ENCODE measurements at places on chromosomes 11 and 22. TPM values are rescaled to one million over a fixed set of nuclear protein-coding genes. Genes with fewer than 3 reads are reported as not detected.

Gene SAA1
- not detected for total RNA-seq

- DNase-seq: no peak
These were observed 7.0 kb downstream of the RASSF7 start for GRCh38 chr11:567629-568292.

DNA sequence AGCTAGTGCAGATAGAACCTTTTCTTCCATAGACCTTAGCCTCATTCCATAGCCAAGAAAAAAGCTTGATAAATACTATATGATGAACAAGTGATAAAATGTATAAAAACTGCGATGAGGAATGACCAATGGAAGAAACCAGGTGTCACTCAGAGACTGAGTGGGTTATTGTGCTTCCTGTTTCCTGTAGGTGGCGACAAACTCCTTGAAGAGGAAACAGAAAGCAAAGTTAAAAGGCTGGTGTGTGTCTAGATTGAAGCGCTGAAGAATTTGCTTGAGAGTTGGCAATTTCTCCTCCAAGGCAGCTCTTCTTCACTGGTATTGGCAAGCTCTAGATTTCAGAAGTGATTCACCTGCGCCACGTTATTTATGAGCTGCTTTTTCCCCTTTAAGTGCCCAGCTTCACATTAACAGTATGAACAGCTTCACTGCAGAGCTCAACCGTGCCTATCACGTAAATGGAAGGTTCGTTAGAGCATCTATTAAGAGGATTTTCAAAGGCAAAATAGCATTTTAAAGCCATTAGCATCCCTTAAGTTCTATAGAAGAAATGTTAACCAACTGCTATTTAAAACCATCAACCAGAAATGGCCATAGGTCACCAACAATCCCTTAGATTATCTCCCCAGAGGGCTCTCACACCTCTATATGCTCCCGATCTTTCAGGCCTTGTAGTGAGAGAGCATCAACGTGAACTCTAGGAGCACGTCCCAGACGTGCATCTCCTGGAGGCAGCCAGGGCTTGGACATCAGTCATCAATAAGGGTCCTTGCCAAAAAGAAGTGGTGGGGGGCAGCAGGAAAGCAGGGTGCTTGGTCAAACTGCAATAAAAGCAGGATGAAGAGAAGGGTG lies 179.4 kb downstream of the CADM1 start:
- no peak for DNase-seq

GRCh38 chr11:119807841-119808240 lies 78.8 kb upstream of the NECTIN1 start:
- no peak for DNase-seq

- no peak for DNase-seq
These were observed 345.5 kb upstream of the CTSC start for GRCh38 chr11:88683024-88683423.

- no peak for DNase-seq
These were observed 79.5 kb downstream of the UBASH3B start for GRCh38 chr11:122734848-122735496.

DNA sequence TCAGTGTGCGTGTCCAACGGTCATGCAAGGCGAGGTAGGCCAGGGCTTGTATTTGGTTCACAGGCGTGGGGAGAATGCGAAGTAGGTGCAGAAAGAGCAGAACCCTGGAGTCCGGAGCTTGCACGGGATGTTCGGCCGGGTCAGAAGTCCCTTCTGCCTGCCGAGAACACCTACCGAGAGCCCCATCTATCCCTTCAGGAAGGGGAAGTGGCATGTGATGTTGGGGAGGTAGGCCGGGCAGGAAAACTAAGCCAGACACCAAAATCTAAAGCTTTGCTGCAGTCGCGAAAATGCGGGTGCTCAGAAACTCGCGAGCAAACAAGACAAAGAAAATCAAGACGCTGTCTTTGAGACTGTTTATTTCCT lies 435 bp upstream of the TAF6L start:
- peak; percentile 22 for DNase-seq

Gene TRIM22
- total RNA-seq: 43.2 TPM

Gene ANO5
- 22.3 TPM for total RNA-seq

DNA sequence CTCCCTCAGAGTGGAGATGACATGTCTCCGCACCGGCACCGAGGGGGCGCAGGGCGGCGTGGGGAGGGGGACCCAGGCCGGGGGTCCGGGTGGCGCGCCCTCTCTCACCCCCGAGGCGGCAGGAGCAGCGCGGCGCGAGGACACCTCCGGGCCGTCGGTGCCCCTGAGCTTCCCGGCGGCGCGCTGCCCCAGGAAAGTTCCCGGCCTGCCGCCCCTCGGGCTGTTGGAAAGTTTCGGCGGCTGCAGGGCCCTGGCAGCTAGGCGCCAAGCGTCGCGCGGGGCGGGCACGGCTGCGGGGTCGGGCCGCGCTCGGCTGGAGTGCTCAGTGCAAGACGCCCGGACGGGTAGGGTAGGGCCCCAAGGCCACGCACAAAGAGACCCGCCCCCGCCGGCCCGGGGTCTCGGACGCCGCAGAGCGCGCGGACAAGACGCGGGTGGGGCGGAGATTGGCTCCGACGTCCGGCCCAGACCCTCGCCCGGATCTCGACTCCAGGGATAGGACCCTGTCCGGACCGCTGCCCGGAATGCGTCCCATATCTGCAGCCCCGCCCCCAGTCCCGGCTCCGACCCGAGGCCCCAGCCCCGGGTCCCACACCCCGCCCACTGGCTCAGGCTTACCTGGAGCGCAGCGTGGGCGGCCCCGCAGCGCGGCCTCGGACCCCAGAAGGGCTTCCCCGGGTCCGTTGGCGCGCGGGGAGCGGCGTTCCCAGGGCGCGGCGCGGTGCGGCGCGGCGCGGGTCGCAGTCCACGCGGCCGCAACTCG lies 471 bp downstream of the ARVCF start:
- DNase-seq: no peak

GRCh38 chr22:21626073-21626734 lies 3.6 kb downstream of the YDJC start:
- no peak for DNase-seq

- no peak for DNase-seq
These were observed 109.9 kb downstream of the CSNK2A3 start for GRCh38 chr11:11243209-11243589.

DNA sequence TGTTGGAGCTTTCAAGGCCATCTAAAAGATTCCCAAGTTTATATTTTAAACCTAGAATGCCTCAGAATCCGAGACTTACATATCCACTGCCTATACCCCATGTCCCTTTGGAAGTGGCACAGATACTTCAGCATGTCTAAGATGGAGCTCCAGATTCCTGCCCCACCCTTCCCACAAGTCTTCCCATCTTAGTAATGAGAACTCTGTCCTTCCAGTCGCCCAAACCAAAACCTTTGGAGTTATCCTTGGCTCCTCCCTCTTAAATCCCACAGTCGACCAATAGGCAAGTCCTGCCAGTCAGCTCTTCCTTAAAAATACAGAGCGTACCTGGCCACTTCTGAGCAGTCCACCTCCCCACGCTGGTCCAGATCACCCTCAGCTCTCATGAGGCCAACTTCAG lies 4.3 kb downstream of the POLD4 start:
- no peak for DNase-seq

- DNase-seq: no peak
These were observed 11.6 kb downstream of the SREBF2 start for GRCh38 chr22:41844513-41844912.

Gene LRRC10B
- total RNA-seq: 8.3 TPM

Gene PPP6R3
- total RNA-seq: 95.6 TPM

GRCh38 chr11:128472128-128473089 lies 114.9 kb downstream of the ETS1 start:
- DNase-seq: no peak

DNA sequence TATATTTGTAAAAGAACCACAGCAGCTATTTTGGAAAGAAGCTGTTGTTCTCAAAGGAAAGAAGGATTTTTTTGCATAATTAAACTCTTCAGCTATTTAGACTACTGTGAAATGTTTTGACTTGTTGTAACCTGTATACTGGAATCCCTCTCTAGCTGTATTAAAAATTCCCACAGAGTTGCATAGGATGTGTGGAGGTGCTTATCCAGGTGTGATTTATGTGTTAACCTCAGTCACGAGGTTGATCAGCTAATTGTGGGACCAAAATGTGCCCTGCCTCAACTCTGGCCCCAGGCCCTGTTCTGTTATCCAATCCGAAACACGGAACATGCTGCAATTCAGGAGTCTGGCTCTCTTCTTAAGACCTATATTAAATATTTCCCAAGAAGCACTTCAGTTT lies 70.1 kb downstream of the LIF start:
- DNase-seq: no peak

Gene RAG2
- not detected for total RNA-seq

Gene JHY
- total RNA-seq: 6.2 TPM

GRCh38 chr11:129905402-129905801 lies 10.0 kb upstream of the NFRKB start:
- no peak for DNase-seq

Gene CHADL
- 24.3 TPM for total RNA-seq

DNA sequence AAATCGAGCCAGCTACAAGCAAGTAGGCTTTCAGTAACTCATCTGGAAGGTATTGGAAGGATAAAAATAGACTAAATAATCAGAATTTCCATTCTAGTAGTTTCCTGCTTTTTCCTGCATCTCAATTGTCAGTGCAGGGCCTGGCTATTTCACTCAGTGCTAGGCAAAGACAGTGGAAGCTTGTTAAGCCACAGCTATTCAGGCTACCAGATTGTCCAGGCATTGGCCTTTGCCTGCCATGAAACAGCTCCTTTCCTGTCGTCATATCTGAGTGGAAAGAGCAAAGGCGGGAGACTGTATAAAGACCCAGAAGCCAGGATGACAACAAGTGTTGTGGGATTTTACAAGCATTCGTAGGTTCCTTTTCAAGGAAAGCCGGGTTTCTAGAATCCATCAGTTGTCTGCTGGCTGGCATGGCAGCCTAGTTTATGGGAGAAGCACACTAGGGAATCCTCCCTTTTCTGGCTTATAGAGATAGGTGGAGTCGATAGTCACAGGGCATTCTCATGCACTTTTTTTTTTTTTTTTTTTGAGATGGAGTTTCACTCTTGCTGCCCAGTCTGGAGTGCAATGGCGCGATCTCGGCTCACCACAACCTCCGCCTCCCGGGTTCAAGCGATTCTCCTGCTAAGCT lies 2.0 kb upstream of the TNRC6B start:
- no peak for DNase-seq

- no peak for DNase-seq
These were observed 3.6 kb downstream of the IL18 start for GRCh38 chr11:112160091-112160848.

DNA sequence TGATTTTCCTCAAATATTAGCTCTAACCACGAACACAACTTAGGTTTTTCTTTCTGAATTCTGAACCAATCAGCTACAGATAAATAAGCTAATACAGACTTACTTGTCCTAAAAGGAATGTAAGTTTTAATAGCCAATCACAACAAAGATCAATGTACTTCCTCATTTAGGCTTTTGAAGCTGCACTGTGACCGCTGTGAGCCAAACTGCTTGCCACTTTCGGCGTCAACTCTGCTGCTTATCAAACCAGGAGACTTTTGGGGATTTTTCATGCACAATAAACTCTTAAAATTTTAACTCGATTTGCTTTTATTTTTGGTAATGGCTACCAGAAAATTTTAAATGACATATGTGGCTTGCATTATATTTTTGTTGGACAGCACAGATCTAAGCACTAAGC lies 92.5 kb downstream of the TMPRSS5 start:
- DNase-seq: no peak

DNA sequence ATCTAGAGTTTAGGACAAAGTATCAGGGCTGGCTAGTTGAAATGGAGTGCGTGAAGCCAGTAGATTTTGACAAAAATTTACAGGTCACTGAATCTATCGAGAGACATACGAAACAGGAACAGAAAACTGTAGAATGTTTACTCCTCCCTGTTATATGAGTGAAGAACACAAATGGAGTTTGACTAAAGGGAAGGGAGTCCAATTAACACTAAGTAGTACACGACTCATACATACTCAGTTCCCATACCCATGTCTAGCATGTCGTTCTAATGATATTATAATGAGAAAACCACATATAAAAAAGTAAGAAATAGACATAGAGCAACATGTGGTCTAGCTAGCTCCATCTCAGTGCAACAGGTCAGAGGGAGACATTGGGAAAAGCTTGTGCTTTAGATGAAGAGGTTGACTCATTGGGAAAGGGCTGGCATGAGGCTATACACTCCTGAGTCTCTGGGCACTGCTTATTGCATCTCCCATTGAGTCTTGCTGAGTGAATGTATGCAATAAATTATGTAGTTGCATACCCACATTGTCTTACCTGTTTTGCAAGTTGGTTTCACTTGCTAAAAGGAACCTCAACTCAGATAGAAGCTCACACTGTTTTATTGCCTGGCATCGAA lies 43.5 kb downstream of the CD44 start:
- no peak for DNase-seq

GRCh38 chr11:64767344-64768299 lies 7.8 kb upstream of the PYGM start:
- DNase-seq: peak; percentile 74
